ENCODE measurements at places on chromosomes 1 and 21.

DNA sequence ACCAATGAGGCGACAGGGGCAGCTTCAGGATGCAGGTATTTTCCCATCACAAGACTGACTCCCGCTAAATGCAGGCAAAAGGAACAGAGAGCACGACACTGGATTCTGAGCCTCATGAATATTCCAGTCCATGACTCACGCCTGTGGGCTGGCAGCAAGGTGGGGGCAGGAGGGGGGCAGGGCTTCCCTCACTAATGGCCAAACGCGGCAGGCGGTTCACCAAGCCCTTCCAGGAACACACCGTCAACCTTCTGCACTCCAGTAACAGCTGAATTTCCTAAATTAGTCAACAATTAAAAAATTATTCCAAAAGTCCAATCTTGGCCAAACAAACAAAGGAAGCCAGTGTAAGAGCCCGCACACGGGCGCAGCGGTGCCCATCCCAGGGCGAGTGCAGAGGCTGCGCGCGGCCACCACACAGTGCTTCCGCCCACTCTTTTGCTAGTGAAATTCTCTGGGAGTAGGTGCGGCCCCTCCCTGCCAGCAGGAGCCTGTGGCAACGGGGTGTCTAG is 12.5 kb upstream of the GPR153 start:
- no peak for DNase-seq

DNA sequence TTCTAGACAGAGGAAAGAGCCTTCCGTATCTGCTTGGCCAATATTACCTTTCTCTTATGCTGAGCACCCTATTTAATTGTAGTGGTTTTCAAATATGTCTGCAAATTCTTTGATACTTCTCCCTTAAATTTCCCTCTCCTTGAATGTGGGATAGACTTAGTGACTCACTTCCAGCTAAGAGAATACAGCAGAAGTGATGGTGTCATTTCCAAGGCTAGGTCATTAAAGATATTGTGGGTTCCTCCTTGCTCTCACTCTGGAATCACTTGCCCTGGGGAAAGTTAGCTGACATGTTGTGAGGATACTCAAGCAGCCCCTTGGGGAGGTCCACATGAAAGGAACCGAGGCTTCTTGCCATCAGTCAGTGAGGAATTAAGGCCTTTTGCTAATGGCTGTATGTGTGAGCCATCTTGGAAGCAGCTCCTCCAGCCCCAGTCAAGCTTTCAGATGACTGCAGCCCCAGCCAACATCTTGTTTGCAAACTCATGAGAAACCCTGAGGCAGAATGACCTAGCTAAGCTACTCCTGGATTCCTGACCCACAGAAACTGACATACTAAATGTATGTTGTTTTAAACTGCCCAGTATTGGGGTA is 8.1 kb upstream of the CITED4 start:
- no peak for DNase-seq

DNA sequence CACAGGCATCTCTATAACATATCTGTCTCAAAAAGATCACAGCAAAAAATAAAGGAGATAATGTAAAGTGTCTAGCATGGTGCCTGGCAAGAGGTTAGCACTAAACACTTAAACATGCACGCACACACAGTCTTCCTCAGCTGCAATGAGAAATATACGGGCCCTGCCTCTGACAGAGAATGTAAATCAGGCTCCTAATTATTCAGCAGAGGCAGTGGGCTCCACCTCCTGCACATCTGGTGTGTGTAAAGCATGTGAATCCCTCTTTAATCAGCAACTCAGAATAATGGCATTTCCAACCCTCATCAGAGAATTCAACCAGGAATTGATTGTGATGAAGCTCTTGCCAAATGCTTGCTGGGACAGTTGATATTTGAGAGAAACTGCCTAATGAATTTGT is 85.6 kb upstream of the KCNA3 start:
- DNase-seq = no peak

DNA sequence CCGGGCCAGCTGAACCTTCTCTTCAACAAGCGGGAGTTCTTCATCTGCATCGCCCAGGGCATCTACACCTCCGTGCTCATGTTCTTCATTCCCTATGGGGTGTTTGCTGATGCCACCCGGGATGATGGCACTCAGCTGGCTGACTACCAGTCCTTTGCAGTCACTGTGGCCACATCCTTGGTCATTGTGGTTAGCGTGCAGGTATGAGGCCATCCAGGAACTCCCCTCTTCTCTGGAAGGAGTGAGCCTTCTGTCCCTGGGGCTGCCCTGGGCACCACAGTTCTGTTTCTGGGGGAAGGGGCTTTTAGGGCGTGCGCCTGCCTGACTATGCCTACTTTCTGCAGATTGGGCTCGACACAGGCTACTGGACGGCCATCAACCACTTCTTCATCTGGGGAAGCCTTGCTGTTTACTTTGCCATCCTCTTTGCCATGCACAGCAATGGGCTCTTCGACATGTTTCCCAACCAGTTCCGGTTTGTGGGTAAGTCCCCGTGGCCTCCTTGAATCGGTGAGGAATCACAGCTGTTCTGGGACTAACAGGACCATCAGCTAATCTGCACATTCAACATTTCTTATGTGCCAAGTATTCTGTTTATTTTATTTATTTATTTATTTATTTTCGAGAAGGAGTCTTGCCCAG is 21.1 kb downstream of the ATP8B2 start:
- DNase-seq = no peak

DNA sequence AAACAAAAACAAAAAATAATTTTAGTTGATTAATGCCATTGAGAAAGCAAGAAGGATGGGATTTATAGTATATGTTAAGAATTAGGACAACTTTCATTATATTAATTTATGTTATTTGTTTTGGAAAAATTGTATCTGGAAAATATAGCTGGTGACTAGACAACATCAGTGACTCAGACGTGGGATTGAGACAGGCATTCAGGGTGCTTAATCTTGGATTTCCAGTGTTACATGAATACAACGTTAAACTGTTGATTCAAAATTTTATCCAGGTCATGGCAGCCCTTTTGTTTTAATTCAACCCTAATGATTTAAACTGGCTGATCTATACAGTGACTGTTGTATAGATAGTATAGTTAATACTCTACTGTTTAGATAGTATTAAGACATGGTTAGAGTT is 827.1 kb upstream of the B3GALT2 start:
- DNase-seq = no peak

- DNase-seq = no peak
Observed at GRCh38 chr1:15475752-15476314, at the start of gene CELA2B. Gene CELA2B (plus strand): TSS chr1:15476104. CDS start chr1:15476126, 22 bp downstream.

DNA sequence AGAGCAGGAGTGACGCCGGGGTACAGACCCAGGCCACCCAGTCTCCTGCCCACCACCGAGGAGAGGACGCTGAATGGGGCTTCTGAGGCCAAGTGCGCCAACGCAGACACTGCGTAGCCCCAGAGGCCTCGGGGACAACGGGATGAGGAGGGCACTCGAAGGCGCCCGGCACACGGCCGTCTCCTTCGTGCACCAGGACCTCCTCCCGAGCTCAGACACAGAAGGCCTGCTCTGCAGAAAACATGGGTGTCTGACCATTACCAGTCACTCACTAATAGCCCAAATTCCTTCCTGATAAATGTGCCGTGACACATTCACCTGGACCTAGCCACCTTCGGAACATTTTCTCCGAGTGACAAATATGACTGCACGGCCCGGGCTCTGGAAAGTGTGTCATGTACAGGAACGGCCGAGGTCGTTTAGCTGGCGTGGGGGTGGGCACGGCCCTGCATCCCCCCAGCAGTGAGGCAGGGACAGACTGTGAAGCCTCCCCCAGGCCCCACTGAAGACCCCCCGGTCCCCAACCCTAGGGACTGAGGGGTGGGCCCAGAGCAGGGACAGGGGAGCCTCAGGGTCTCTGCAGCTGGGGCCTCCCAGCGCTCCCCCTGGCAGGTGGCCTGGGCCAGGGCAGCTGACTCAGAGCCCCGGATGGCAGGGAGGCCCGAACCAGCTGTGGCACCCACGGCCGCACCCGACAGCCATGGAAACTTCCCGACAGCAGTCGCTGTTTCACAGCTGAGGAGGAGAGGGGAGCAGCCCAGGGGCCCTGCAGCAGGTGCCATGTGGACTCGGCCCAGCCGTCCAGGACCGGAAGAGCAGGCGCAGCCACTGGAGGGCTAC is 16.7 kb upstream of the COL6A2 start:
- no peak for DNase-seq

- no peak for DNase-seq
Observed at GRCh38 chr21:33660406-33660805, 18.1 kb downstream of the ITSN1 start.

- DNase-seq = no peak
Observed at GRCh38 chr1:20903437-20903836, 116.3 kb upstream of the HP1BP3 start.

DNA sequence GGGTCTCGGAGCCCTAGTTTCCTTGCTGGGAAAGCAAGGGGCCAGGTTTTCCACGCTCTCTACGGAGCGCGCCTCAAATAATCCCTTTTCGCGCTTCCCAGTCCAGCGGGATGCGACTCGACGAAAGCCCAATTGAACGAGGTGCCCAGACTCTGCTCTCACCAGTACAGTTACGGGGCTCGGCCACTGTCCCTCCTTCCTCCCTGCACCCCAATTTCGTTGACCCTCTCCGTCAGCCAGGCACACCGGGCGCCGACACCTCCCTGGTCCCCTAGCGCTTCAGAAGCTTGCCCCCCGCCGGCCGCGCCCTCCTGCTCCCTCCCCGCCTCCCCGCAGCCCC is 389 bp downstream of the SEMA6C start:
- no peak for DNase-seq

- DNase-seq = no peak
Observed at GRCh38 chr1:66274634-66275033, 259.3 kb upstream of the SGIP1 start.

- no peak for DNase-seq
Observed at GRCh38 chr1:97377432-97378034, 543.3 kb downstream of the DPYD start.

- DNase-seq = no peak
Observed at GRCh38 chr1:26785611-26786436, 1.9 kb upstream of the PIGV start.

- DNase-seq = no peak
Observed at GRCh38 chr21:34092262-34092921, 19.0 kb downstream of the MRPS6 start.

DNA sequence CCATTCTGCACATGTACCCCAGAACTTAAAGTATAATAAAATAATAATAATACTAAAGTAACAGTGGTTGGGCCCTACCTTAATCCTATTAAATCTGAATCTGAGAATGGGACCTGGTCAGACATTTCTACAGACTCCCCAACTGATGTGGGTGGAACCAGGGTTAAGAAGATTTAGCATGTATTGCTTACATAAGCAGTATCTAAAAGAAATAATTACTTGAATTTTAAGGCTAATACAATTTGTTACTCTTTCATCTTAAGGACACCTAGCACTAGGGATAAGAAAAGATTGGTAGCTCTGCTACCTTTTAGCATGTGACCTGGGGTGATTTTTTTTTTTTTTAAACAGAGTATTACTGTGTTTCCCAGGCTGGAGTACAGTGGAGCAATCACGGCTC is 79.4 kb downstream of the IVNS1ABP start:
- DNase-seq = no peak

- no peak for DNase-seq
Observed at GRCh38 chr1:10685808-10686403, 110.5 kb downstream of the CASZ1 start.

- no peak for DNase-seq
Observed at GRCh38 chr1:204211046-204211445, 2.7 kb downstream of the GOLT1A start.

DNA sequence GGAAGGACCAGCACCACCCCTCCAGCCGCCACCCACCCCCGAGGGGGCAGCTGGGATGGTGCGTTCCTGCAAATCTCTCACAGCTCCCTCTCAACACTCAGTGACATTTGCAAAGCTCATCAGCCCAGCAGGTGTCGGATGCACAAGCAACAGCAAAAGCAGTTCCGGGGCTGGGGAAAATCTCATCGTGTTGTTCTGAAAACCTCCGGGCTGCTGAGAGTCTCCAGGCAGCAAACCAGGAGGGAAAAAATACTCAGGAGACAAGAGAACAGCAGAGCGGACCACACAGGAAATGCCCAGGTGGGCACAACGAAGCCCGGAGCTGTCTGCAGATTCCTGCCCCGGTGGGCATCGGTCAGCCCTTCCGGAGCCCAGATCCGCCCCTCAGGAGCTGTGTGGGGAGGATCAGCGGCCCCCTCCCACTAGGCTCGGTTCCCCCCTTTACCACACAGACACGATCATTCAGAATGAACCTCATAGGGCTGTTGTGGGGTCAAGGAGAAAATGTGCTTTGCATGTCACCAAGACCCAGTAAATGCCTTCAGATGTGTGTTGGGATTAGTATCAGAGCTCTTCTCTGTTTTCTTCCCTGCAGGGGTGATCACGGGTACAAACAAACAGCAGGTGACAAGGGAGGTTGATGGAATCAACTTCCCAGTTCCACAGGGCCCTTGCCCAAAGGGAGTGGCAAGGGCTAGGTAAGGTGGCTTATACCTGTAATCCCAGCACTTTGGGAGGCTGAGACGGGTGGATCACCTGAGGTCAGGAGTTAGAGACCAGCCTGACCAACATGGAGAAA is 127.0 kb upstream of the TIAM1 start:
- no peak for DNase-seq

DNA sequence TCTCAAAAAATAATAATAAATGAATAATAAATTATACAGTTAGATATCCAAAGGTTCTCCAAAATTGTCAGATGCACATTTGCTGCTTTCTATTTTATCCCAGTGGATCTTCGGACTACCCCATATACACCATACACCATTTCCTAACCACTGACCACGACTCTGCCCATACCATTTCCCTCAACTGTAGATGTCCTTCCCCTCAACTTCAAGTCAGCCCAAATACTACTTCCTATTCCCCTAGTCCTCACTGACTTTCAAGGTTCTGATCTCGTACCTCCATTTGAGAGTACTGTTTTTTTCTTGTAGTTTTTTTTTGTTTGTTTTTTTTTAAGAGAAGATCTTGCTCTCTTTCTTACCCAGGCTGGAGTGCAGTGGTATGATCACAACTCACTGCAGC is 19.6 kb downstream of the EIF4G3 start:
- no peak for DNase-seq

All from activated naive CD8-positive, alpha-beta T cell treated with anti-CD3 and anti-CD28 coated beads, Interleukin-2, amount 50 U/mL, for 16 hours (primary cell).